ENCODE measurements at places on chromosomes 1 and 21.

- peak; percentile 61 for DNase-seq
These were observed 44.1 kb downstream of the UCK2 start for GRCh38 chr1:165871311-165872067.

GRCh38 chr1:3735027-3735681, 17.1 kb upstream of the CCDC27 start:
- DNase-seq = no peak

GRCh38 chr1:75471252-75471651, 139.7 kb downstream of the SLC44A5 start:
- no peak for DNase-seq

- no peak for DNase-seq
These were observed 69.3 kb upstream of the PPP2R5A start for GRCh38 chr1:212215910-212216309.

DNA sequence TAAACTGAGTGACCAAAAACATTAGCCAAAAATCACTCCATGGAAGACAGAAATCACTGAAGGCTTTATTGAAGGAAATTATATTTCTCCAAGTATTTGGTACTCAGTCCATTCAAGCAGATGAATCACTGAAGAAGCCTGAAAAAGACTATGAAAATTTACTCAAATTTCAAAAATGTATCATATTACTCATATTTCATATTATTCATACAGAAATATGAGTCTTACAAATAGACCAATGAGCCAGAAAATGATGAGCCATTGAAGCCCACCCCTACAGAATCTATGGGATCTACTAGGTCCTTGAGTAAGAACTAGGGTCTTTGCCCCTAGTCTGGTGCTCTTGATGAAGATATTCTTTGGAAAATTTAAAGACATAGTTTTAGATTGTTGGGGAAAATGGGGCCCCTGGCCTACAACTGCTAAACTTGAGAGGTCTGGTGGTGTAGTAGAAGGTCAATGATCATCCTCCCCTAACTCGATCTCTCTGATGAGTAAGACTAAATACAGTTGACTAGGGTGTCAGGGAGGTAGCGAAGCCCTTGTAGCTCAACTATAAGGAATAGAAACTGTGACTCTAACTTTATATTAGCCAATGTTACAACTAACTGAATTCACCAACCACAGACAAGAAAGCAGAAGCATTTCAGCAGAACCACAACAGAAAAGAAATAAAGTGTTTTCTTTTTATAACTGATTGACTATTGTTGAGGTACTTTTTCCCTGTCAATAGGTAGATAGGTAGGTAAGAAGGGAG, 81.0 kb downstream of the NOTCH2 start:
- DNase-seq = no peak

DNA sequence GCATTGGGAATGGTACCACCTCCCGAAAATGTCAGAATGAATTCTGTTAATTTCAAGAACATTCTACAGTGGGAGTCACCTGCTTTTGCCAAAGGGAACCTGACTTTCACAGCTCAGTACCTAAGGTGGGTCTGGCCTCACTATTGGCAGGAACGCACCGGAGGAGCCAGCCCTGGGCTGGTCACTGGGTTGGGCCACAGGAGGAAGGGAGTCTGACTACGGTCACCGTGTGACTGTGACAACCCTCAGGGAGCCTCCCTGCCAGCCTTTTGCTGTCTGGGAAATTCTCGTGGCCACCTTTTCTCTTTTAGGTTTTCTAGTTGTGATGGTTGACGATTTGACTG, 2.2 kb downstream of the IL10RB start:
- DNase-seq = no peak

GRCh38 chr1:201596101-201596868, 57.4 kb downstream of the NAV1 start:
- DNase-seq = no peak

DNA sequence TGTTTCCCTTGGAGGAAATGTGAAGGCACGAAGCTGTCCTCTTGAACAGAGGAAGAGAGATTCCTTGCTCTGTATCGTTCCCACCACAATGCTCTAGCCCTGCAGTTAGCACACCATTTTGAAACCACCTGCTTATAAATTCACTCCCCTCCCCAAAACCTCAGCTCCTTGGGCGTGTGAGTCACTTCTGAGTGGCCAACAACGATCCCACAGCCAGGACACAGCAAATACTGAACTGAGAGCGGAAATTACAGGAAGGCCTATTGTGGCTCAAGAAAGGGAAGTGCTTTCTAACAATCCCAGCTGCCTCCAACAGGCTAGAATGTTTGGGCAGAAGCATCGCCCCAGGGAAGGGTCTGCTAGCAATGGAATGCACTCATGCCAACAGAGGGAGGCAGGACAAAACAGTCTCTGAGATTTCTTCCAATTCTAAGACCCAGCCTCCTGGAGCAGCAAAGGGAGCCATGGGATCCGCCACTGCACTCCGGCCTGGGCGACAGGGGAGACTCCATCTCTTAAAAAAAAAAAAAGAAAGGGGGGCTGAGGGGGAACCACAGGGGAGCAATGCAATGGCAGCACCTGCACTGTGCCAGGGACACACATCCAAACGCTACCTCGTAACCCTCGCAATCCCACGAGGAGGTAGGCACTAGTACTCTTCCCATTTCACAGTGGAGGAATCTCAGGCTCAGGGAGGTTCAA, 1.9 kb downstream of the TMEM53 start:
- no peak for DNase-seq

DNA sequence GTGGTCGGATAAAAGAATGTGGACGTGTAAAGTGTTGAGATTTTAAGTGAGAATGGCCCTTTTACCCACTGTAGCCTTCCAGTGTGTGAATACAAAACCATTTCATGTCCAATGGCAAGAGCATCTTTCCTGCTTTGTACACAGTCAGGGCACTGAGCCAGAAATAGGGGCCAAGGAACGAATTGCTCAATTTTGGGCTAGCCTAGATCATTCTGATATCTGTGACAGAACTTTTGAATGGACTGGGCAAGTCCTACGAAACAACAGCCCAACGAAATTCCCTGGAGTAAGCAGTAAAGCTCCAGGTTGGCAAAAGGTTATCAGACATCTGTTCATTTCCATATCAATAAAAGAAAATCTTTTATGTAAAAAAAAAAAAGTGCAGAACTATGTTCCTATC, 5.5 kb downstream of the KIF26B start:
- no peak for DNase-seq

GRCh38 chr1:192795916-192796618, 12.8 kb upstream of the RGS2 start:
- DNase-seq = no peak

DNA sequence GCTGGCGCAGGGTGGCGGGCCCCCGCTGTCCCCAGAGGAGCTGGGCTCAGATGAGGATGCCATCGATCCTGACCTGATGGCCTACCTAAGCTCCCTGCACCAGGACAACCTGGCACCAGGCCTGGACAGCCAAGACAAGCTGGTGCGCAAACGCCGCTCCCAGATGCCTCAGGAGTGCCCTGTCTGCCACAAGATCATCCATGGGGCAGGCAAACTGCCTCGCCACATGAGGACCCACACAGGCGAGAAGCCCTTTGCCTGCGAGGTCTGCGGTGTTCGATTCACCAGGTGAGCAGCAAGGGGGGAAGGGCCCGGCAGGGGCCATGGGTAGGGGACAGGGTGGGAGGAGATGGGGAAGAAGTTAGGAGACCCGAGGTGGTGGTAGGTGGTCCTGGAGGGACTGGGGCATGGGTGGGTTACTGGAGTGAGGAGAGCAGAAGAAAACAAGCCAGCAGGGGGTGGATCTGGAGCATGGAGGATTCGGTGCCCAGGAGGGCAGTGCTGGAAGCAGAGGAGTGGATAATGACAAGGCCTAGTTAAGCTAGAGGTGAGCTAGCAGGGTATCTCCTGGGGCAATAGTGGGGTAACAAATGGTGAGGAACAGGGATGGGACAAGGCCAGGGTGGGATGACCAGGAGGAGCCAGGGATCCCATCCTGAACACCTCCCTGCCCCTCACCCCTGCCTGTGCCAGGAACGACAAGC, 13.1 kb downstream of the ZBTB7B start:
- DNase-seq = no peak
